Endodermal cell (in vitro differentiated cells): ENCODE measurements at places on chromosomes 12 and 14. TPM values are rescaled to one million over a fixed set of nuclear protein-coding genes. Genes with fewer than 3 reads are reported as not detected.

The CDH24 gene
- 16.9 to 24.0 TPM (median 18.2 TPM) in 3 replicates for total RNA-seq

DNA sequence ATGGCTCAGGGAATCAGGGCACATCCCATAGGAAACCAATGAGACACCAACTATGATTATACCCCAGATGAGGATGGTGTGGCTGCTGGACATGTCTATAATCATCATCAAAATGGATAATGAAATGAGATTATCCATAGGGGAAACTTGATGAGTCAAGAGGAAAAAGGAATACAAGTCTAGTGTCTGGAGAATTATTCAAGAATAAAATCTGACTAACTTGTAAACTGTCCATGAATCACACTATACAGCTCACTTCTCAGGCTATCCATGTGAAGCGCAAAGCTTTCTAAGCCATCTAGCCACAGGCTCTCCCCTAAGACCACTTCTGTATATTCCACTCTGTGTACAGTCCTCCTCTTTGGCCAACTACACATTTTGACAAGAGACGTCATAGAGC lies 52.5 kb downstream of the DUSP16 start:
- DNase-seq = no peak

GRCh38 chr12:30792648-30793499 lies 38.1 kb upstream of the CAPRIN2 start:
- DNase-seq = peak; percentile 66

- DNase-seq = peak; percentile 57
These were observed 137.7 kb downstream of the SPTSSA start for GRCh38 chr14:34324363-34324795.

The KLRK1 gene
- total RNA-seq = not detected in 3 replicates
